Purkinje cell (primary cell): ENCODE measurements at places on chromosomes 4 and X. TPM values are rescaled to one million over a fixed set of nuclear protein-coding genes. Genes with fewer than 3 reads are reported as not detected.

The ADGRG4 gene
- not detected in 2 replicates for polyA plus RNA-seq

The CT45A2 gene
- polyA plus RNA-seq = not detected in 2 replicates

The VSIG4 gene
- polyA plus RNA-seq = not detected in 2 replicates

The ZNF157 gene
- polyA plus RNA-seq = 0.17 TPM in 1 of 2 replicates, not detected in the other
